Peyer's patch (tissue), 4 donors: ENCODE measurements at places on chromosomes 12 and 14. TPM values are rescaled to one million over a fixed set of nuclear protein-coding genes. Genes with fewer than 3 reads are reported as not detected.

- DNase-seq, result no peak
- H3K4me1 ChIP-seq, result no peaks in the 10 kb centered on the region
- no peaks in the 10 kb centered on the region for H3K36me3 ChIP-seq
- H3K27me3 ChIP-seq, result no peaks in the 10 kb centered on the region
Observed at GRCh38 chr14:72094844-72095582, 162.8 kb downstream of the RGS6 start.

The PLEKHG7 gene
- 19.0 TPM for total RNA-seq

DNA sequence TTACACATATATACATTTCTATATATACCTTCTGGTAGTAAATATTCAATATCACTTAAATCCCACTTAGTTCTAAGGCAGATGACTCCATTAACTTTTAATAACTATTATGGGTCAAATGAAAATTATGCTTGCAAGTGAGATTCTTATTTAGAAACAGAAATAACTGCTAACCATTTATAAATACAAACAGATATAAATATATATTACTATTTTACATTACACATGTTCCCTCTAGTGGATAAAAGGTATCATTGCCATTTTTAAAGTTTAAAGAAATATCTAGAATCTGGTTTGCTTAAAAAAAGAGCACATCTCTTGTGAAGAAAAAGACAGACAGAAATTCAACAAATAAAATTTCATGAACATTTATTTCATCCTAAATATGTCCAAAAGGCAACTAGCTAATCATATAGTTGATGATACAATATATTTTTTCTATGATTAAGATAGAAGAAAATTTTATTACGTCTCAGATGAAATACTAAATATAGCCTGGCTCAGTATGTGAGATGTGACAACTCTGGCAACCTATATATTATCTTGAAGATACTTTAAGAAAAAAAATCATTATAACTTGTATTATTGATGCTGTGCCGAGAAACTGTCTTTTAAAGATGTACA lies 11.7 kb upstream of the RAD51AP1 start:
- no peak overlapping the region for H3K4me3 ChIP-seq
- H3K4me1 ChIP-seq, result no peaks in the 10 kb centered on the region
- H3K27me3 ChIP-seq, result no peaks in the 10 kb centered on the region
- no peak for DNase-seq
- no peaks in the 10 kb centered on the region for H3K36me3 ChIP-seq

- no peaks in the 10 kb centered on the region for H3K36me3 ChIP-seq
- DNase-seq, result no peak
- no peaks in the 10 kb centered on the region for H3K4me1 ChIP-seq
- no peak overlapping the region for H3K27ac ChIP-seq
- H3K4me3 ChIP-seq, result no peak overlapping the region
- no peaks in the 10 kb centered on the region for H3K27me3 ChIP-seq
Observed at GRCh38 chr12:18589316-18589715, 148.5 kb downstream of the PLCZ1 start.

GRCh38 chr12:109347589-109347988 lies at the start of gene MYO1H:
TSS of gene MYO1H (plus strand) at chr12:109347900. CDS start at chr12:109347961, 61 bp downstream.
- H3K27ac ChIP-seq, result no peak within 1 kb of the TSS
- DNase-seq, result no peak
- H3K4me1 ChIP-seq, result no peaks in the 10 kb centered on the region
- H3K36me3 ChIP-seq, result no peaks in the 10 kb centered on the region

DNA sequence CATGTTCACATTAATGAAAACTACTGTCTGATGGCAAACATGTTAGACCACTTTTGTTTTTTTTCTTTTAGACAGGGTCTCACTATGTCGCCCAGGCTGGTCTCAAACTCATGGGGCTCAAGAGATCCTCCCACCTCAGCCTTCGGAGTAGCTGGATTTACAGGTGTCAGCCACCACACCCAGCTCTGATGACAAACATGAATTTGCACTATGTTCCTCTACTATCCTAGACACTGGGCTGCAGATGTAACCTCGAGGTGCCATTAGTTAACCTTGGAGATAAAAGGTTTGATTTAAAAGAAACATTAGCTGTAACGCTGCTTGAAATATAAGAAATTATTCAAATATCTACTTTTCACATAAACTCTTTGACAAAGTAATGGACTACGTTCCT lies 8.1 kb downstream of the VPS37B start:
- H3K4me3 ChIP-seq, result peak overlapping the region; percentile 38
- peaks cover 85% of the 10 kb centered on the region for H3K4me1 ChIP-seq
- H3K36me3 ChIP-seq, result no peaks in the 10 kb centered on the region
- no peak for DNase-seq
- peak overlapping the region; percentile 74 for H3K27ac ChIP-seq

The ABCB9 gene
- total RNA-seq, result 14.9 TPM

The GPR65 gene
- 1.1 TPM for total RNA-seq

DNA sequence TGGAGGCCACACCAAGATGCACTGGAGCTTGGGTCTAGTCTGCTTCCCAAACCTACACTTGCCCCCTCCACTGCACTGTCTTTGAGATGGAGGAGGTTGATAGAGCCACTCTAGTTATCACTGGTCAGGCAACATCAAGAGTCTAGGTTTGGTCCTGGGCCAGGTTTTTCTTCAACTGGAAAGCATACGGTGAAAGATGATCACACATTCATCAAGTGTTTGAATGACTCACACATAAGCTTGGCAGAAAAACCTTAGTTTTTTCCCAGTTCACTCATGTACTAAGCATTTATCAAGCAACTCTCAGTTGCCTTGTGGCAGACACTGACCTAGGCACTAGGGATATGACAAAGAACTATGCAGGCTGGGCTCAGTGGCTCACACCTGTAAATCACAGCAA lies 84.5 kb downstream of the PLEKHG3 start:
- H3K4me1 ChIP-seq, result no peaks in the 10 kb centered on the region
- no peak for DNase-seq
- no peaks in the 10 kb centered on the region for H3K27me3 ChIP-seq
- H3K27ac ChIP-seq, result no peak overlapping the region
- no peak overlapping the region for H3K4me3 ChIP-seq

The RNF212B gene
- total RNA-seq, result not detected

The RASSF9 gene
- total RNA-seq, result 1.2 TPM

DNA sequence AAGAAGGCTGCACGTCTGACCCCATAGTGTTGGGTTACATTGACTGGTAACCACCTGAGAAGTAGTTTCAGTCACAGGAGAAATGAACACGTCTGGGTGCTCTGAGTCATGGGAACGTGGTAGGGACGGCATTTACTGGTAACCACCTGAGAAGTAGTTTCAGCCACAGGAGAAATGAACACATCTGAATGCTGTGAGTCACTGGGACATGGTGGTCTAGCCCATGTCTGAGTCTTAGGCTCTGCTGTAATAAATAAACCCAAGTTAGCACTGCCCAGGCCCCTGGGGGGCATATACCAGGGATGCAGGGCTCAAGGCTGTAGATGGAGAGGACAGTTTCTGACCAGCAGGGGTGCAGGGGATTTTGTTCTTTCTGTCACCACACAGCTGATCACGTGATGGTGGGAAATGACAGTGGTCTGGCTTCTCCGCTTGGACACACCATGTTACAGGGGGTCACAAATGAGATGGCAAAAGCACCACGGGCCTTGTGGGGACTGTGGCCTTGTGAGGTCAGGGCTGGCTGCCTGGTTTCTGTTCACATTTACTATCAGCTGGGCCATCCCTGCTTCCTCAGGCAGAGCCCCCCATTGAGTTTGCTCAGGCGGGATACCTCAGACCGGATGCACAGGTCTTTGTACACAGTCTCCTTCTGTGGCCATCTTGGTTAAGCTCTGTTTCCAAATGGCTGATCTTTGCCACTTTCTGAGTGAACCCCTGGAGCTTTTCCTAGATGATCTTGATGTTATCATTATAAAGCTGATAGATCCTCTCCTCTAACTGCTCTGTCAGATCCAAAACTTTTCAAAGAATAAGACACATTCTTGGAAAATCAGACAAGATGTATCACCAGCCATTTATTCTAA lies 9.8 kb upstream of the C12orf42 start:
- H3K27me3 ChIP-seq, result no peaks in the 10 kb centered on the region
- H3K4me3 ChIP-seq, result no peak overlapping the region
- H3K36me3 ChIP-seq, result no peaks in the 10 kb centered on the region
- no peak overlapping the region for H3K27ac ChIP-seq
- DNase-seq, result no peak
- H3K4me1 ChIP-seq, result no peaks in the 10 kb centered on the region

GRCh38 chr14:66944872-66945271 lies 244.4 kb upstream of the GARIN2 start:
- H3K4me3 ChIP-seq, result no peak overlapping the region
- DNase-seq, result no peak
- no peak overlapping the region for H3K27ac ChIP-seq
- H3K27me3 ChIP-seq, result no peaks in the 10 kb centered on the region
- no peaks in the 10 kb centered on the region for H3K4me1 ChIP-seq
- peaks cover 26% of the 10 kb centered on the region for H3K36me3 ChIP-seq

GRCh38 chr12:127675936-127676335 lies 591.0 kb upstream of the TMEM132C start:
- no peaks in the 10 kb centered on the region for H3K27me3 ChIP-seq
- H3K36me3 ChIP-seq, result no peaks in the 10 kb centered on the region
- no peak overlapping the region for H3K4me3 ChIP-seq
- DNase-seq, result no peak
- no peak overlapping the region for H3K27ac ChIP-seq

DNA sequence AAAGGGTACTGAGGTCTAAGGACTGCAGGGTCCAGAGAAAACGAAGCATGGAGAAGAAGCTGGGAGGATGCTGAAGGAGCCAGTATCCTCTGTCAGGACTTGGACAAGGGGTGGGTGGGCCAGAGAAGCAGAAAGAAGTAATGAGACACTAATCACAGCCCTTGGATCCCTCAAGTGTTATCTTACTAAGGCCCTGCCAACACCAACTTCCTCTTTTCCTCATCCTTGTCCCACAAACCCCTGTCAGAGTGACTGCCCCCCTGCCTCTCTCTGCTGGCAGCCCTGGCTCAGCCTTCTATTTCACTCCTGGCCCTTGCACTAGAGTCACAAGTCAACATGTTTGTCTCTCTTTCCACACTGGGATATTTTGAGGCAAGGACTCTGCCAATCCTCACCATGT lies 3.8 kb upstream of the ASIC1 start:
- no peak for DNase-seq
- H3K27ac ChIP-seq, result no peak overlapping the region
- no peaks in the 10 kb centered on the region for H3K36me3 ChIP-seq

The RAD9B gene
- not detected for total RNA-seq

The ABHD12B gene
- total RNA-seq, result not detected

The MGP gene
- 127 TPM for total RNA-seq

DNA sequence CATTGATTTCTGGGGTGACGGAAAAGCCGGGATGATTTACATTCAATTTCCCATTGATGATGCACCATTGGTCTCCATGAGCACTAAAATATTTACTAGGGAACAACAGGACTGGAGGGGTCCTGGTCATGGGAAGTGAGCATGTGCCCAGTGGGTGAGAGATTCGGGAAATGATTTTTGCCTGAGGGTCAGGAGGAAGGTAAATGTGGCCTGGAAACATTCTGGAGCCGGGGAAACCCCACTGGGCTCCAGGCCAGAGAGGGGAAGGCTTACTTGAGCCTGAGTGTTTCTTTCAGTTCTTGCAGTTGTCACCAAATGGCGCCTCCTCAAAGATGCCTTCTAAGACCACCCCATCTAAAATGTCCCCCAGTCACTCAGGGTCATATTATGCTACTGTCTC lies 532.3 kb upstream of the TBX3 start:
- no peaks in the 10 kb centered on the region for H3K36me3 ChIP-seq
- H3K4me3 ChIP-seq, result no peak overlapping the region
- no peak overlapping the region for H3K27ac ChIP-seq
- no peaks in the 10 kb centered on the region for H3K27me3 ChIP-seq

GRCh38 chr12:56431850-56432249 lies 17.4 kb downstream of the TIMELESS start:
- H3K27me3 ChIP-seq, result no peaks in the 10 kb centered on the region
- H3K4me3 ChIP-seq, result no peak overlapping the region
- no peaks in the 10 kb centered on the region for H3K4me1 ChIP-seq
- H3K36me3 ChIP-seq, result peaks cover 12% of the 10 kb centered on the region
- no peak overlapping the region for H3K27ac ChIP-seq

DNA sequence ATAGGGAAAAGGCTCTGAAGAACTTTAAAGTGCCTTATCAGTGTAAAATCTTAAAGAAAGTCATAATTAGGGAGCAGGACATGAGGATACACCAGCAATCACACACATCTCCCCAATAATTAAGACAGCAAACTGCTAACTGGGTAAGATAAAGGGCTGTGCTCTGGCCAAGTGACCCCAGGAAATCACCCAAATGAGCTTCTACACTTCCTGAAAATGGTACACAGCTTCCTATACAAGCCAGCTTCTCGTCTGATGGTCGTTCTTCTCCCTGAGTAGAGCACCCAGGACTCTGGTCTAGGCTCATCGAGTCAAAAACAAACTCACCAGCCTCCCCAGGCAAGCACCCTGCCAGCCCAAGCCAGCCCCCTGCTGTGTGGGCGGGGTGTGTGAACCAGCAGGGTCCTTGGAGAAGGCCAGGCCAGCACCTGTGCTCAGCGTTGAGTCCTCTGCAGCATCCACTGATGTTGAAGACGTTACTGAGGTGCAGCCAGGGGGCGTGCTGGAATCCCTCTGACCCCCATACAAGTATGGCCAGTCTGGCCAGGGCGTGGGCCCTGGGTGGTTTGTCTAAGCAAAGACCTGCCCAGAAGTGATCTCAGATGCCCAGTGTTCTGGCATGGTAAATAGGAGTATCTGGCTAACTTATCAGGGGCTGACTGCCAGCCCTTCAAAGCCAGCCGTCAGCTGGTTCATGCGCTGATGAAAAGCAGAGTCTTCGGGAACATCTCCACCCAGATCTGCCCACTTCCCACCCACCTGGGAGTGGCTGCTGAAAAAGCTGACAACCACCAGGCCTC lies 41.4 kb downstream of the ACTN1 start:
- H3K4me3 ChIP-seq, result no peak overlapping the region
- DNase-seq, result peak; percentile 77
- H3K4me1 ChIP-seq, result no peaks in the 10 kb centered on the region
- no peaks in the 10 kb centered on the region for H3K27me3 ChIP-seq
- peak overlapping the region; percentile 82 for H3K27ac ChIP-seq
- no peaks in the 10 kb centered on the region for H3K36me3 ChIP-seq

- DNase-seq, result peak; percentile 67
- H3K4me1 ChIP-seq, result no peaks in the 10 kb centered on the region
- H3K36me3 ChIP-seq, result no peaks in the 10 kb centered on the region
- H3K27ac ChIP-seq, result peak overlapping the region; percentile 86
Observed at GRCh38 chr12:104137001-104137901, 759 bp downstream of the NFYB start.

- no peak overlapping the region for H3K27ac ChIP-seq
- no peak for DNase-seq
- H3K4me1 ChIP-seq, result no peaks in the 10 kb centered on the region
- no peaks in the 10 kb centered on the region for H3K36me3 ChIP-seq
- H3K27me3 ChIP-seq, result no peaks in the 10 kb centered on the region
- H3K4me3 ChIP-seq, result no peak overlapping the region
Observed at GRCh38 chr12:128426511-128426910, 159.5 kb downstream of the TMEM132C start.

GRCh38 chr12:131583090-131583712 lies 127.7 kb upstream of the SFSWAP start:
- no peak overlapping the region for H3K4me3 ChIP-seq
- no peaks in the 10 kb centered on the region for H3K4me1 ChIP-seq
- H3K36me3 ChIP-seq, result no peaks in the 10 kb centered on the region
- no peaks in the 10 kb centered on the region for H3K27me3 ChIP-seq
- H3K27ac ChIP-seq, result no peak overlapping the region

- H3K36me3 ChIP-seq, result no peaks in the 10 kb centered on the region
- H3K4me3 ChIP-seq, result no peak overlapping the region
- H3K27me3 ChIP-seq, result no peaks in the 10 kb centered on the region
- no peaks in the 10 kb centered on the region for H3K4me1 ChIP-seq
- H3K27ac ChIP-seq, result no peak overlapping the region
- no peak for DNase-seq
Observed at GRCh38 chr12:129676411-129676810, 227.4 kb downstream of the TMEM132D start.

The DCAF5 gene
- 53.6 TPM for total RNA-seq

The GTF2A1 gene
- 28.9 TPM for total RNA-seq

The TRPV4 gene
- 0.57 TPM for total RNA-seq
